ENCODE measurements at places on chromosomes 2 and 18.
A peak's percentile ranks its signal among the peaks of the same experiment; 100 is the strongest.

GRCh38 chr18:54590945-54591344 is at the start of gene DYNAP:
Gene DYNAP, plus strand, starts transcription at chr18:54591245. Its CDS starts 38 bp downstream, at chr18:54591283.
- no peak for DNase-seq

GRCh38 chr2:45968946-45969584 is 317.6 kb downstream of the PRKCE start:
- DNase-seq: no peak

DNA sequence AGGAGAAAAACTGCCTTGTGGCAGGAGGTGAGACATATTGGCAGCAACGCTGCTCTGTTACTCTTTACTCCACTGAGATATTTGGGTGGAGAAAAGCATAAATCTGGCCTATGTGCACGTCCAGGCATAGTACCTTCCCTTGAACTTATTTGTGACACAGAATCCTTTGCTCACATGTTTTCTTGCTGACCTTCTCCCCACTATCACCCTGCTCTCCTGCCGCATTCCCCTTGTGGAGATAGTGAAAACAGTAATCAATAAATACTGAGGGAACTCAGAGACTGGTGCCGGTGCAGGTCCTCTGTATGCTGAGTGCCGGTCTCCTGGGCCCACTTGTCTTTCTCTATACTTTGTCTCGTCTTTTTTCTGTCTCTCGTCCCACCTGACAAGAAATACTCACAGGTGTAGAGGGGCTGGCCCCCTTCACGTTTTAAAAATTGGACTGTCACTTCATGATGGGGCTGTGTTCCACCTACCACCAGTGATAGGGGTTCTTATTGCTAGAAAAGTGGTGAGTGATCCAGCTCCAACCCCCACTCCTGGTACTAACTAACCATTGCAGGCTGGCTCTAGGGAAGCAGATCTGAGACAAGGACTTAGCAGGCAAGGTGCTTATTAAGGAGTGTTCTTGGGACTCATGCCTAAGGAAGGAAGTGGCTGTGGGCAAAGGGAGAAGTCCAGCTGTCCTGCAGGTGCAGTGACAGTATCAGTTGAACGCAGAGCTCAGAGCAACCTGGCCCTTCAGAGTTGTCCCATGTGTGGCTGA is 51.7 kb downstream of the LONRF2 start:
- DNase-seq: no peak

DNA sequence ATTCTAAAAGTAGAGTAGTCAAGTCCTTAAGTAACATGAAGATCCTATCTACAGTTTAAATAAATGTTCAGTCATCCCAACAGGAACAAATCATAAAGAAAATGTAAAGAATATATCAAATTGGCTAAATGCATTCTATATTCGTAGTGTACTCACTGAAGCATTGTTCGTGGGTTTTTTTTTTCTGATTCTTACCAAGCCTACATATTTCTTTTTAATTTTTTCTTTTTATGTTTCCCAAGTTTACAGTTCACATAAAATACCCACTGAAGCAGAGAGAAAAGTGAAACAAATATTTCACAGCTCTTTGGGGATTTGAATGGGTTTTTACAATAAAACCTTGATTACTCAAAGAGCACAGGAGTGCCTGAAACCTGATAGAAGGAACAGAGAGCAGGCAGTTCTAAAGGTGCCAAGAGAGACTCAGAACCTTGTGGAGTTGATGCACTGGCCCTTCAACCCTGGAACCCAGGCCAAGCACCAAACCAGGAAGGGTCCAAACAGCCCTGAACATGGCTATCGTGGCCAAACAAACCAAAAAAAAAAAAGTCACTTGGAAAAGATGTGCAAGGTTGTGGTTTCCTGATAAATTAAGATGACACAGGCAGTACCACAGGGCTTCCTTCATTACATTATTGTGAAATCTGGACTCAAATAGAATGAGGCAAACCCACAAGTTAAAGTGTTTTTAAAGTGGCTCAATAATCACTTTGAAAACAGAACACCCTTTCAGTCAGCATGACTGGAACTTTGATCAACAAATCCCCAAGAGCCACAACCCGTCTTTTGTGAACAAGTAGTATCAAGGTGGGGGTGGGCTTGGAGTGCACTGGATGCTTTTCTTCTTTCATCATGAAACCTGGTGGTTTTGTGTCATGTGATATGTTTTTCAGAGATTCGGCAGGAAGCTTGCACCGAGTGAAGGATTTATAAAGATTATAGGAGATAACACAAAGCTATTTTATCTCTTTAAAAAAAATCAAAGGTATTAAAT is 245.0 kb upstream of the FN1 start:
- DNase-seq: peak; percentile 46

GRCh38 chr2:233387667-233388528 is 33.6 kb downstream of the DGKD start:
- DNase-seq: no peak

GRCh38 chr2:217740178-217740577 is 262.6 kb downstream of the TNS1 start:
- no peak for DNase-seq

GRCh38 chr2:206396211-206396610 is 47.1 kb upstream of the ADAM23 start:
- DNase-seq: no peak
